NCI-H774 (cell line): ENCODE measurements at places on chromosomes 6 and 20.

- no peak for DNase-seq
Measured at GRCh38 chr6:40988634-40989033, 50.4 kb downstream of the UNC5CL start.

- DNase-seq, result no peak
Measured at GRCh38 chr20:24370911-24371695, 98.3 kb upstream of the SYNDIG1 start.

DNA sequence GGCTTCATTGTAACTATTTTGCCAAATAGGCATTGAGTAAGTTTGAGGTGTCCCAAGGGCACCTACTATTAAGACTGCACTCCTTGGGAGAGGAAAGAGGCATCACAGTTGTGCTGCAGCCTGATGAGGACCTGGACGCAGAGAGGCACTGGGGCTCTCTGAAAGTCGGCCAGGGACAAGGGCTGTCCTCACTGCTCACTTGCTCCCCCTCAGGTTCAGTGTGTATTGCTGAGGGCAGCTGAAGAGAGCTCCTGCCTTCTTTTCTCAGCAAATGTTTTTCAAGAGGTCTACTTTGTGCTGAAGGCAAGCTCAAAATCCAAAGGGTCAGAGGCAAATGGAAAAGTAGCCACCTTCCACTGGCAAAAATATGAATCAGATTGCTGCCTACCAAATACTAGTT lies 331.8 kb downstream of the RIMS1 start:
- no peak for DNase-seq

GRCh38 chr6:84763886-84764331 lies 489 bp downstream of the TBX18 start:
- DNase-seq, result no peak

GRCh38 chr20:21184819-21185218 lies 58.9 kb downstream of the KIZ start:
- no peak for DNase-seq

GRCh38 chr6:159833997-159834603 lies 34.0 kb downstream of the PNLDC1 start:
- DNase-seq, result no peak

DNA sequence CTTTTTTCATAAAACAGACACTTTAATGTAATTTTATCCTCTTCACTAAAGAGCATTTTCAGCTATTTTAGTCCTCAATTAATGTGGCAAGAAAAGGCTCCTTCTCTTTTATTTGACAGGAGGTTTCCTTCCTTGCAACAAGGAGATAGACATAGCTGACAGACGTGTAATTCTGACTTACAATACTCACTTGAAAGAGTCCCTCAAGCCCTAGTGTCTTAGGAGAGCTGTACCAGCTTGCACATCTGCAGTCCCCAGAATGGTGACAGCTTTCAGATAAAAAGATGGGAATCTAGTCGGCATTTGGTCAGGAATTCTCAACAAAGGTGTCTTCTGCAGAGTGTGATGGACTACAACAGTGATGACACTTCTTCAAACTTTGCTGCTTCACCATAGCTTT lies 603.7 kb upstream of the PTCHD4 start:
- no peak for DNase-seq

GRCh38 chr20:18138266-18138582 lies 561 bp downstream of the KAT14 start:
- DNase-seq, result no peak

GRCh38 chr6:4872841-4873240 lies 96.6 kb downstream of the CDYL start:
- DNase-seq, result no peak

GRCh38 chr6:60643870-60644269 lies 1642.2 kb downstream of the KHDRBS2 start:
- no peak for DNase-seq

DNA sequence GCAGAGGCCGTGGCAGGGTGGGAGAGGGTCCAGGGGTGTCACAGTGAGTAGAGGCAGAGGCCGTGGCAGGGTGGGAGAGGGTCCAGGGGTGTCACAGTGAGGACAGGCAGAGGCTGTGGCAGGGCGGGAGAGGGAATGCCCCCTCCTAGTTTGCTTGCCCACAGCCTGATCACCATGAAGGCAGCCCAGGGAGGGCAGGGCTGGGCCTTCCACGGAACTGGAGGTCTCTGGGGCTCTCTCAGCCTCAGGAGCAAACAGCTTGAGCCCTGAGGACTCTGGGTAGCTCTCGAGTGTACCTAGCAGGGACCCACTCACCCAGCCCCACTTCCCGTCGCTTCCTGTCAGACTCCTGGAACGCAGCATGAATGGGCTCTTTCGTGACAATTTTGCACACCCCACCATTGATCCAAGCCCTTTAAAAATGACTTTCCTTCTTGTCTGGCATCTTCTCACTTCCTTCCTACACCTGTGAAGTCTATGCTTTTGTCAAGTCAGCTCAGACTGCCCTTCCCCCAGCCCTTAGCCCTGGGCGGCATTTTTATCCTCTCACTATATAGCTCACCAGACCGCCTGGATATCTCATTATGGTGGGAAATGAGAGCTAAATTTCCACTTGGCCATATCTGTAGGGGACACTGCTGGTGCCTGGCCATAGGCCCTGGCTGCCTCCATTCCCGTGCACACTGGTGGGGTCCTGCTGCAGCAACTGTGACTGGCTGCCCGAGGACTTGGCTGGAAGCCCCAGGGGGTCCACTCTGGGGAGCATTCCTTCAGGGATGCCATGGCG lies 140.3 kb downstream of the CDC5L start:
- no peak for DNase-seq

GRCh38 chr6:15065261-15065989 lies 180.4 kb upstream of the JARID2 start:
- DNase-seq, result no peak

DNA sequence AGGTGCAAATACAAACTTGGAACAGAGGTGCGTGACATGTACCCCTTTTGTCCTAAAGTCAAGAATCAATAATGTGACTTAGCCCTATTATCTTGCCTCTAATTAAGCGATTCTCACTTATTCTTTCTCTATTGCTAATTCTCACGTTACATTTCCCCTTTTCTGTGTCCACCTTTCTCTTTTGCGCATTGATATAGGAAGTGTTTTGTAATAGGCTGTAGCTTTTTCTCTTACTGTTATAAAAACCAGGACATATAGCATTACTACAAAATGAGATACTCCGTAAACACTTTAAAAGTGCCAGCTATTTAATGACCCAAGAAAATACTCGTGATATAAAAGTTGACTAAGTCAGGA lies 669 bp upstream of the TMEM30A start:
- peak; percentile 54 for DNase-seq

DNA sequence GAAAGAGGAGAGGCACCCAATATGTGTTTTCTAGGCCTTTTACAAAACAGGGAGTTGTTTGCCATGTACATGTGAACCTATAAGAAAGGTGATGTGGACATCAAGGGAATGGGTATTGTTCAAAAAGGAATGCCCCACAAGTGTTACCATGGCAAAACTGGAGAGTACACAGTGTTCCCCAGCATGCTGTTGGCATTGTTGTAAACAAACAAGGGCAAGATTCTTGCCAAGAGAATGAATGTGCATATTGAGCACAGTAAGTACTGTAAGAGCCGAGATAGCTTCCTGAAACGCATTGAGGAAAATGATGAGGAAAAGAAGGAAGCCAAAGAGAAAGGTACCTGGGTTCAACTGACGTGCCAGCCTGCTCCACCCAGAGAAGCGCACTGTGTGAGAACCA lies 13.1 kb downstream of the QRSL1 start:
- no peak for DNase-seq

DNA sequence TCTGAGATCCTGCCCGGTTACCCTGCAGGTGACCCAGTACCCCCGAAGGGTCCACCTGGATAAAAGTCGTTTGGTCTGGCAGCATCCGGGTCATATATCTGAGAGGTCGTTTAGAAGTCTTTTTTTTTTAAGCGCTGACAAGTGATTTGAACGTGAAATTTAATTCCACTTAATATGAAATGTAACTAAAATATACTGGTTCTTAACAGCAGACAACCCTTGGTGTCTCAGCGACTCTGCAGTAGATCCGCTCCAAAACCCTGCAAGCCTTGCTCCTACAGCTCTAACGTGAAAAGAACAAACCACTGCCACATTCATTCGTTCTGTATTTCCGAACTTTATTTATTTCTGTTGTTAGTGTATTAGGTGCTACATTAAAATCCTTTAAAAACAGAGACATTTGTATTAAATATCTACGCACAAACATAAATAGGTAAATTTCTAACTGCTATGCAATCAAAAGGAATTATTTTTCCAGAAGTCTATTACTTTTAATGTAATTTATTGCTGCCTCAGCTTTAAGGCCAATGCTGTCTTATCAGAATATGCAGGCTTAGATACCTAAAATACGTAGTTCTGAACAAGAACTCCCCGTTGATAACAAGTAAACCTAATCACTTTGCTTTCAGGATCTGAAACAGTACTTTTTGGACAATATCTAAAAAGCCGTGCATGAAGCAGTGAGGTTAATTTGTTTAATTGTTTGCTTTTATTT lies 33.5 kb upstream of the TCF21 start:
- no peak for DNase-seq

- no peak for DNase-seq
Measured at GRCh38 chr20:62020935-62021701, 44.6 kb downstream of the TAF4 start.

DNA sequence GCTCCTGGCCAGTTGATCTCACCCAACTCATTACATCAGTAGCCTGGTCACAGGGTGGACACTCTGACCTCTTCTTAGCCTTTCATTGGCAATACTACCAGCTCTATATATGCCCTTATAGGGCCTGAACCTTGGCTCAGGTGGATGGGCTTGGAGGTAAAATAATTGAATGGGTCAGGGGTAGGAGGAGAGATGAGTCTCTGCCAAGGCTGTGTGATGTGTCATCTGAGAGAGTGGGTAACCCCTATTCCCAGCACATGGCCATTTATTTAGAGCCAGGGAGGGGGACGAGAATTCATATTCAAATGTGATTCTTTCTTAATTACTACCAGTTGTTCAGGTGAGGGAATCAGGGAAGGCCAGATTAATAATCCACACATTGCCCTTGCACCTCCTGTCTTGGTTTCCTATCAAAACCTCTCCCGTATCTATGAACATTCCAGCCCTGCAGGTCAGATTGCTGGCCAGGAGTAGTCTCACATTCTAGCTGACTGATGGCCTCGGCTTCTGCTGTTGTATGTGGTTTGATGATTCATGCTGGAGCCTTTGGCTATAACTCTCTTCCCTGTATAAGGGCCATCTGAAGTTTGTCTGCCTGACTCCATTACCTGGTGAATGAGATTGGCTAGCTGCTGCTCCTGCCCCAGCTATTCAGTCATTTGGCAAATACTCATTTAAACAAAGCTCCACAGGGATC lies 13.4 kb downstream of the C20orf173 start:
- no peak for DNase-seq

DNA sequence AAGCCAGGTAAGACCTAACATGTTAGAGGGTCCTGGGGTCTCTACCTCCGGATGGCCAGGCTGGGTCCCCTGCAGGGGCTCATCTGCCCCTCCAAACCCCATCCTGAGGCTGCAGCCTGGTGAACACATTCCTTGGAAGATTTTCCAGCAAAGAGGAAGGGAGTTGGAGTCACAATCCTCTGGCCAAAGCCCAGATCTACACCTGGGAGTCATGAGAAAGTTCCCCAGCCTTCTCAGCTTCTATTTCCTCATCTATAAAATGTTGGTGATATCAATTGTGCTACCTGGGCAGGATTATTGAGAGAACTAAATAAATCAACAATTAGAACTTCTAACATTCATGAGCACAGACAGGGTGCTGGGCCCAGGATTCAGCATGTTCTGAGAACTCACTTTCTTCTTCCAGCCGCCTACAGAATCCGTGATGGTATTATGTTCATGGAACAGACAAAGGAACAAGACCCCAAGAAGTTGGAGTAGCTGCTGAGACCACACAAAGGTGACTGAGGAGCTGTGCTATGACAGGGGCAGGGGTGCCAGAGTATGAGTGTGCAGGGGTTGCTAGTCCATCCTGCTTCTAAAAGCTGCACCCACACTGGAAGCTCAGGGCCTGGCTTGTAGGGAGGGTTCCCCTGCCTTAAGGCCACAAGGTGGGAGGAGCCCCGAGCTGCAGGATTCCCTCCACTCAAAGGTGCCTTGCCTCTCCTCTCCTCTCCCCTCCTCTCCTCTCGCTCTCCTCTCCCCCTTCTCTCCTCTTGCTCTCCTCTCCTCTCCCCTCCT lies 68.9 kb downstream of the BMP7 start:
- no peak for DNase-seq

GRCh38 chr6:69643688-69644087 lies 153.1 kb downstream of the LMBRD1 start:
- no peak for DNase-seq

- DNase-seq, result no peak
Measured at GRCh38 chr6:168892031-168892430, 361.6 kb downstream of the THBS2 start.

GRCh38 chr6:41644297-41644879 lies 6.1 kb downstream of the MDFI start:
- no peak for DNase-seq

- DNase-seq, result no peak
Measured at GRCh38 chr6:124970243-124970642, 8.0 kb downstream of the RNF217 start.

DNA sequence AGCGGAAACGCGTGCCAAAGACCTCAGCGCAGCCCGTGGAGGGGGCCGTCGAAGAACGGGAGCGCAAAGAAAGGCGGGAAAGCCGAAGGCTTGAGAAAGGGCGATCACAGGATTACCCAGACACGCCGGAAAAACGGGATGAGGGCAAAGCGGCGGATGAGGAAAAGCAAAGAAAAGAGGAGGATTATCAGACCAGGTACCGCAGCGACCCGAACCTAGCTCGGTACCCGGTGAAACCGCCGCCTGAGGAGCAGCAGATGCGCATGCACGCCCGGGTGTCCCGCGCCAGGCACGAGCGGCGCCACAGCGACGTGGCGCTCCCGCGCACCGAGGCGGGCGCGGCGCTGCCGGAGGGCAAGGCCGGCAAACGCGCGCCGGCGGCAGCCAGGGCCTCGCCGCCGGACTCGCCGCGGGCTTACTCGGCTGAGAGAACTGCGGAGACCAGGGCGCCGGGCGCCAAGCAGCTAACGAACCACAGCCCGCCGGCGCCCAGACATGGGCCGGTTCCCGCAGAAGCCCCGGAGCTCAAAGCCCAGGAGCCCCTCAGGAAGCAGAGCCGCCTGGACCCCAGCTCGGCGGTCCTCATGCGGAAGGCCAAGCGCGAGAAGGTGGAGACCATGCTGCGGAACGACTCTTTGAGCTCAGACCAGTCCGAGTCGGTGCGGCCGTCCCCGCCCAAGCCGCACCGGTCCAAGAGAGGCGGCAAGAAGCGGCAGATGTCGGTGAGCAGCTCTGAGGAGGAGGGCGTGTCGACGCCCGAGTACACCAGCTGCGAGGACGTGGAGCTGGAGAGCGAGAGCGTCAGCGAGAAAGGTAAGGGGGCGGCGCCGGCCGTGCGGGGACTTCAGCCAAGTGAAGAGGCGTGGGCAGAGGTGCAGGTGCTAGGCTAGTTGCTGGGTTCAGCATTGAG lies 296.2 kb downstream of the RIMS1 start:
- no peak for DNase-seq
